Muscle of leg (tissue), 16 donors: ENCODE measurements at places on chromosomes 1 and 21. TPM values are rescaled to one million over a fixed set of nuclear protein-coding genes. Genes with fewer than 3 reads are reported as not detected.

TFF2 gene
- not detected for polyA plus RNA-seq

HPCAL4 gene
- polyA plus RNA-seq = 1.1 TPM

RHD gene
- polyA plus RNA-seq = 0.48 TPM

RIPPLY3 gene
- 0.19 TPM for polyA plus RNA-seq

TMEM53 gene
- polyA plus RNA-seq = 7.8 TPM

DTL gene
- polyA plus RNA-seq = 14.5 TPM

FCGR3A gene
- polyA plus RNA-seq = 2.7 TPM

AUNIP gene
- polyA plus RNA-seq = 1.4 TPM
